ENCODE measurements at places on chromosomes 3 and 15.

GRCh38 chr3:26260139-26260538 is 362.4 kb upstream of the LRRC3B start:
- DNase-seq: no peak

GRCh38 chr15:31732726-31733125 is 297.6 kb upstream of the CHRNA7 start:
- DNase-seq: peak; percentile 6

GRCh38 chr15:36406366-36406765 is 173.1 kb upstream of the CDIN1 start:
- DNase-seq: no peak

DNA sequence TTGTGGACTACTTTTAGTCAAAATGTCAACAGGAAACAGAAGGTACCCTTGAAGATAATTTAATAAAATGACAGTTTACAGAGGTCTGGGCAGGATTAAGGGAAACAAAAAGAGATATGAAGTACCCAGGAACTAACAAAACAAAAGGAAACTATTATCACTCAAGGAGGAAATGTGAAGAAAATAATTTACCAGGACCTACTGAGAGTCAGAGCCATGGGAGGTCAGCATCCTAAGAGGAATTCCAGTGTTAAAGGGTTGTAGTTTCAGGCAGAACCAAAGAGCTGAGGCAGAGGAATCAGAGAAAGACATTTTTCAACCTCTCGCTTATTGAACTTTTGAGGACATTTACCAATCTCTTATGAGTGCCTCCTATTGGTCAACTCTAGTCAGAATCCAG is 408.9 kb upstream of the CBLB start:
- DNase-seq: no peak

DNA sequence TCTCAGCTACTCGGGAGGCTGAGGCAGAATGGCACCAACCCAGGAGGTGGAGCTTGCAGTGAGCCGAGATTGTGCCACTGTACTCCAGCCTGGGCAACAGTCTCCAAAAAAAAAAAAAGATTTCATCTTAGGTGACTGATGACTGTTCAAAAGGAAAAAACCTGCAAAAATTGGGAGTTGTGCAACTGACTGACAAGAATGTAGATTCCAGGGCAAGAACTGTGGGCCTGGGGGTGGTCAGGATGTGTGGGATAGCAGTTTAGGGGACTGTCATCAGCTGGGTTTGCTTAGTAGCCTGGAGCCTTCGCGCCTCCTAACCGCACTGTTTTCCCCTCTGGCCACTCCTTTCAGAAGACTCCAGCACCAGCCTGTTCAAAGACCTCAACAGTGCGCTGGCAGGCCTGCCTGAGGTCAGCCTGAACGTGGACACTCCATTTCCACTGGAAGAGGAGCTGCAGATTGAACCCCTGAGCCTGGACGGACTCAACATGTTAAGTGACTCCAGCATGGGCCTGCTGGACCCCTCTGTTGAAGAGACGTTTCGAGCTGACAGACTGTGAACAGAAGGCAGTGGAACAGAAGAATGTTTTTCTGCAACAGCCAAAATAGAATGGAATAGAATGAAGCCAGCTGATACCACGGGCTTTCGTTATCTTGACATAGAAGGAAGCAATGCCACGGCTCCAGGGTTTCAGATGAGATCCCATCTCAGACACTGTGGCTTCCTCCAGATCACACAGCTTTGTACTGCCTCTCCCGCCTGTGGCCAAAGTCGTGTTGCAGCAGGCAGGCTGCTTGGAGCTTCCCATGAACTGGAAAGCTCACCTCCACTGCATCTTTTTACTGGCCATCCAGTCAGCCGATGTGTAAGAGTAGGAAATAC is 75.3 kb upstream of the BLM start:
- DNase-seq: no peak

DNA sequence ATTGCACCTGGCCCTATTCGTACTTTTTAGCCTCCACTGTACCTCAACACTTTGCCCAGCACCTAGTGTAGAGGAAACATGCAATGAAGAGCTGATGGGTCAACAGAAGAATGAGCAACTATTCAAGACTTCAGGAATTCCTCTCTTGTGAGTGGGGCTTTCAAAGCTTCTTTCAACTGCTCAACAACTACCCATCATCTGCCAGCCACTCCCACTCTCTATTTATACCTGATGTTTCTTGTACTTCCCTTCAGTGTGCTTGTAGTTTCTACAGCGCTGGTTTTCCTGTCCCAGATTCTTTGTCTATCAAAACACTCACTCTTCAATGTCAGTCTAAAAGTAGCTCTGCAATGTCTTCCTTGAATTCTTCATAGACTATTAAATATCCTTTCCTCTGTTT is 168.3 kb upstream of the LPP start:
- DNase-seq: no peak

DNA sequence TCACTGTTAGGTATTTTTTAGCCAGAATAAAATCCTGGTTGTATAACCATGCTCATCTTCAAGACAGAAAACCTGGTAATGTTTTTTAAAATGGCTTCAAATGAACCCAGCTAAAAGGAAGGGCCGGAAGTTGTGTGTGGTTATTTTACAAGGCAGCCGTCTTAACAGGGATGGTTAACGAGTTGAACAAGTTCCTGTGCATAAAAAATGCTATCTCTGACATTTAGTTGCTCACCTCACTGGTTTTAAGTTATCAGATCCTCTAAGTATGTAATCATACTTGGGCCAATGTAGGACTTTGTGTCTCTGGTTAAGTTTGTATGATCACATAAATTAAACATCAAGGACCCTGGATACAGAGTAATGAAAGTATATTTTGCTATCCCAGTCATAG is 2.1 kb downstream of the ATP11B start:
- DNase-seq: no peak

DNA sequence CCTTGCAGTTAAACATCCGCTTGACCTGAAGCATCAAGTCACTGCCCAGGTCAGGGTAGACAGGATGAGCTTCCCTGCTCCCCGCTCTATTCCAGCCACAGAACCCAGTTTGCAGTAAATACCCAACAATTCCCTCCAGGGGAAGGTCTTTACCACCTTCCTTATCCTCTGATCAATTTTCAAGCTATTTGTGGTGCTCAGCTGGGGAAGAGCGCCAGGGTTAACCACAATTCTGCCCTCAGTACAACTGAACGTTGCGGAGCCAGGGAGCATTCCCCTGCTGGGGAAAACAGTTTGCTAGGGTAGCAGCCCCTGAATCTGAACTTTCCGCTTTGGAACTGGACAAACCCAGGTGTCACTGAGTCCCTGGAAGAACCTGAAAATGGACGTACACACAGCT is 28.5 kb downstream of the RBPMS2 start:
- DNase-seq: no peak

DNA sequence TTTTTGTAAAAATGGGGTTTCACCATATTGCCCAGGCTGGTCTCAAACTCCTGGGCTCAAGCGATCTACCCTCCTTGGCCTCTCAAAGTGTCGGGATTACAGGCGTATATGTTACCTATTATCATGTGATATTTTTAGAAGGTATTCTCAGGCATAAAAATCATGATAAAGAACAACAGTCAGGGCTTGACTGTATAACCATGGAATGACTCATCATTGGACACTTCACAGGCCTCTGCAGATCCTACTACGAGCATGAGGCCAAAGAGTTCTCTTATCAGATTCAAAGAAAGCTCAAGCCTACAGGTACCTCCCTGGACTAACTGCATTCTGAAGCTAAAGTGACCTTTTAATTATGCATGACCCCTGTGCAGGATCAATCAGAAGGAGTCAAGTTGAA is 91.7 kb upstream of the PRICKLE2 start:
- DNase-seq: no peak

- DNase-seq: no peak
Observed at GRCh38 chr3:52479037-52479876, 15.9 kb upstream of the STAB1 start.

GRCh38 chr3:172002512-172003078 is 36.8 kb upstream of the FNDC3B start:
- DNase-seq: no peak

DNA sequence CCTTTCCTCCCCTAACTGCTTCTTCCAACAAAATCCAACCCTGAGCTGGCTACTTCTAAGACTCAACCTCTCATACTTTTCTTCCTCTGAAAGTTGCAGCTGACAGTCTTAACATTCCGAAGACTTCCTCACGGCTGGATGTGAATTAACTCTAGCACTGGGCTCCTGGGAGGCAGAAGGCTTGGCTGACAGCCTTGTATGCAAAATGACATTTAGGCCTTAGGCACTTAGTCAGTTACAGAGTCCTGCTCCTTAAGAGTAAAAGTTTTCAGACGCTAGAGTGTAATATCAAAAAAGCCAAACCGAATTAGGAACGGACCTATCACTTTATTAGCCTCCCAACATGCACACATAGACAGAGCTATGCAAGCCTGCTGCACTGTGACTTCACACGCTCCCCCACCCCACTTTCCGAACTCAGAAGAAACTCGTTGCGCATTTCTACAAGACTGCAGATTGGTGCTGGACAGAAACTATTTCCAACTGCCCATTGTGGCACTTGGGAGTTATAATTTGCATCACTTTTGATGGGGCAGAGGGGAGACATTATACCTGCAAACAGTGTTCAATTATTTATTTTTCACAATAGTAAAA is 15.5 kb upstream of the ANXA2 start:
- peak; percentile 78 for DNase-seq

- no peak for DNase-seq
Observed at GRCh38 chr3:186361762-186362536, at the start of gene DGKG. TSS of gene DGKG (minus strand) at chr3:186362234. CDS start at chr3:186320459, 41,775 bp downstream.

DNA sequence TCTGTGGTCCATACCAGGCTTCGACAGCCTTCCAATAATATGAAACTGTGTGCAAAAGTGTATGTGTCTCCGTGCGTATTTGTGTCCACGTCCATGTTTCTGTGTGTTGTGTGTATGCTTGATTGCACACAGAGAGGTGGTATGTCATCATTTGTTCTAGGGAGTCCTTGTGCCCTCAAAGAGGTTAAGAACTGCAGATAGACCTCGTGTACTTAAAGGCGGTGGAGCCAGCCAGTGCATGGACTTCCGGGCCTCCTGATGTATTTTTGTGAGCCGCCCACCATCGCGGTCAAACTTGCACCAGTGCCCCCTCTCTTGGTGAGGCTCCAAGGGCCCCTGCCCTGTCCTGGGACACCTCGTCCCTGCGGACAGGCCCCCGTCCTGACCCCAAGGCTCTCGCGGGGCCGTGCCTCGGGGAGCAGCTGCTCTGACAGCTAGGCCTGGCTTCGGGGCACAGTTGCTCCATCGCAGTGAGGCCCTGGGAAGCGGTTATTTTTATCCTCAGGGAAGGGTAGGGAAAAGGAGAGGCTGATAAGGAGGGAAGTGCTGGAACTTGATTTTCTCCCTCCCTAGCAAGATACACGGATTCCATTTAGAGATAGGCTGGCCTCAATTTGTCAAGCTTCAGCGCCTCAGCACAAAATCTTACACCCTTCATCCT is 1.2 kb upstream of the RYK start:
- DNase-seq: no peak

GRCh38 chr3:126553284-126554084 is 5.2 kb downstream of the C3orf22 start:
- DNase-seq: no peak

DNA sequence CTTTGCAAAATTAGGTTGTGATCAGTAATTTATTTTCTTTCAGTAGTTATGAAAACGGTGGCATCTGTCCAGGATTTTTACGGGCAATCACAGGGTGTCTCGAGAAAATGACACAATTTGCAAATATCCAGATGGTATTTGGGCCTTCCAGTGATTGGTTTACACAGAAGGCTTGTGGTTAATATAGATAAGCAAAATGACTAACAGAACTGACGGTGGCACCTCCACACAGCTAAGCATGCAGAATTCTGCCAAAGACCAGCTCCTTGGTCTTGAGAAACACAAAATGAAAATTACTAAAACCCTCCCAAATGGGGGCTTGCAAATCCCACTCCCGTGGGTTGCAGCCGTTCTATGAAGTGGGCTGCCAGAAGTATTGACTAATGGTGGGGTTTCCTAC is 5.5 kb downstream of the ARHGEF3 start:
- DNase-seq: peak; percentile 29

- DNase-seq: peak; percentile 46
Observed at GRCh38 chr3:177491296-177492032, 294.2 kb upstream of the TBL1XR1 start.

GRCh38 chr15:82371656-82372055 is 22.4 kb upstream of the GOLGA6L10 start:
- DNase-seq: no peak

DNA sequence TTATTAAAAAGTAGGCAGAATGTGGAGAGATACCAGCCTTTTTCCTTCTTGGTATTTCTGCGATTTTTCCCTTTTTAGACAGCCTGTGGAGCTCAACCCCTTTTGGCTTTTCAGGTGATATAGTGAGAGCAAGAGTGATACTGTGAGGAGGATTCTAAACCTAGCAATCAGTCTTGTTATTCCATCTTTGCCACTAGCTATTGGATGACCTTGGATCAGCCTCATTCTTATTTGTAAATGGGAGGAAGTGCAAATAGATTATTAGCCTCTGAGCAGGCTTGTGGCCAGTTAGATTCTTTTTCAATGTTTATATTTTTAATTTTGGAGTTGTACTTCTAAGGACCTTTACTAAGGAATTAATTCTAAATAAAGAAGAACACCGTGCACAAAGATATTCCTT is 34.0 kb downstream of the IQGAP1 start:
- no peak for DNase-seq

DNA sequence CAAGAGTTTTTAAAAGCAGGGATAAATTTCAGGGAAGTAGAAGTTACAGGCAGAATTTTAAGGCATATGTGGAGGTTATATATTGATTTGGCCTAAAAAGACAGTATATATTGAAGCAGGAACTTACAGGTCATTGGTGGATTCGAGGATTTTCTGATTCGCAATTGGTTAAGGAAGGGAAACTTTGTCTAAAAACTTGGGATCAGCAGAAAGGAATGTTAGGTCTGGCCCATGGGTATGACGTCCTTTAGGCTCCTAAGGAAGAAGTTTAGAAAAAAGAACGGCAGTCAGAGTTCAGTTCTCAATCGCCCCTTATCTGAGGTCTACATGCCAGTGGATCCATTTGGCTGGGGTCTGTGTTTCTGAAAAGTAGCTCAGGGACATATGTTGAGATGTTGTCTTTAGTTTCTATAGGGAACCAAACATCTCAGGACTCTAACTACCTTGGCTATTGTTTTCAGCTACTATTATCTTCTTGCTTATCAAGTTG is 33.2 kb upstream of the ACP3 start:
- DNase-seq: no peak

DNA sequence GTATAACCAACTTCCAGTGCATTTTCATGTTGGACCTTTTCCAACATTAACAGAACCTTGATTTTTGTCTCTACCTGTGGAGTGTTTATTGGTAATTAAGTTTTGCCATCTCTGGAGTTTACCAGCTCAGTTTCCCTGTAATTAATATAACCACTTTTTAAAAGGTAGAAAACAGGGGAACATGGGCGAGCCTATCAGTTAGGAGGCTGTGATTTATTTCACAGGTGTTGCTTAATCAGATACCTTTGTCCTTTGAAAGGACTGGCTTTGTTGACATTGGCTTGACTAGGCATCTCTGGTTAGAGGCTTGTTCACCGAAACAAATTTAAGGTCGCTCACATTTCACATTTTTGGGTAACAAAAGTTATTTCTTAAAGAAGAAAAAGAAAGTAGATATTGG is 622 bp downstream of the NAALADL2 start:
- DNase-seq: no peak

Data from fibroblast of skin of scalp (primary cell).